ENCODE measurements at places on chromosomes 5 and 9. TPM values are rescaled to one million over a fixed set of nuclear protein-coding genes. Genes with fewer than 3 reads are reported as not detected.

ARID3C gene
- not detected for total RNA-seq

FAM114A2 gene
- 35.4 TPM for total RNA-seq

DNA sequence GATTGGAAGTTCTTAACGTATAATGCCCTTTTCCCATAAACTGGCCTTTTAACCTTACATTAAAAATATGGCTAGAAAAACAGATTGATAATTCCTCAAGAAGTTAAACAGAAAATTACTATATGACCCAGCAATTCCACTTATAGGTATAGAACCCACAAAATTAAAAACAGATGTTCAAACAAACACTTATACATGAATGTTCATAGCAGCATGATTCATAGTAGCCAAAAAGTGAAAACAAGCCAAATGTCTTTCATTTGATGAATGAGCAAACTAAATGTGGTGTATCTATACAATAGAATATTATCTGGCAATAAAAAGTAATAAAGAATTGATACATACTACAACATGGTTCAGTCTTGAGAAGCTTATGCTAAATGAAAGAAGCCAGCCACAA, 35.5 kb downstream of the POU5F2 start:
- no peaks in the 10 kb centered on the region for H3K36me3 ChIP-seq
- no peak overlapping the region for H3K4me3 ChIP-seq
- no peak overlapping the region for H3K27ac ChIP-seq
- H3K4me1 ChIP-seq = no peaks in the 10 kb centered on the region
- H3K27me3 ChIP-seq = no peaks in the 10 kb centered on the region
- no peak for DNase-seq

GRCh38 chr5:92676215-92677165, 904.5 kb downstream of the NR2F1-AS1 start:
- no peak overlapping the region for H3K4me3 ChIP-seq
- H3K36me3 ChIP-seq = no peaks in the 10 kb centered on the region
- no peaks in the 10 kb centered on the region for H3K27me3 ChIP-seq
- H3K27ac ChIP-seq = no peak overlapping the region

All from left lung (tissue), 14 donors.